ENCODE measurements at places on chromosomes 6 and 20.

- DNase-seq, result no peak
Measured at GRCh38 chr20:62176866-62177265, 6.0 kb upstream of the MTG2 start.

DNA sequence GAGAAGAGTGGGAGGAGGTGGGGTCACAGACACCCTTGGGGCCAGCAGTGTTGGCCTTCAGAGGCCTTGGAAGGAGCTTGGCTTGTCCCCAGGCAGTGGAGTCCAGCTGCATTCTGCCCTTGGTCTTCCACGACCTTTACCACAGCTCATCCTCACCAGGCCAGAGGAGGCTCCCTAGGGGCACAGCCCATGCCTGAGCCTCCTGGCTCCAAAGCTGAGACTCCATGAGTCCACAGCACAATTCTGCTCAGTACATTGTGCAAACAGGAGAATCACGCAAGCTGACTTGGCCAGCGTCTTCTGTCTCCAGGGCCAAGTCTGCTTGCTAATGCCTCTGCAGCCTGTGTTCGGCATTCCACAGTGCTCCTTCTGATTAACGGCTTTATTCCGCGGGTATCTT, 337.2 kb downstream of the SMOC2 start:
- DNase-seq, result no peak

DNA sequence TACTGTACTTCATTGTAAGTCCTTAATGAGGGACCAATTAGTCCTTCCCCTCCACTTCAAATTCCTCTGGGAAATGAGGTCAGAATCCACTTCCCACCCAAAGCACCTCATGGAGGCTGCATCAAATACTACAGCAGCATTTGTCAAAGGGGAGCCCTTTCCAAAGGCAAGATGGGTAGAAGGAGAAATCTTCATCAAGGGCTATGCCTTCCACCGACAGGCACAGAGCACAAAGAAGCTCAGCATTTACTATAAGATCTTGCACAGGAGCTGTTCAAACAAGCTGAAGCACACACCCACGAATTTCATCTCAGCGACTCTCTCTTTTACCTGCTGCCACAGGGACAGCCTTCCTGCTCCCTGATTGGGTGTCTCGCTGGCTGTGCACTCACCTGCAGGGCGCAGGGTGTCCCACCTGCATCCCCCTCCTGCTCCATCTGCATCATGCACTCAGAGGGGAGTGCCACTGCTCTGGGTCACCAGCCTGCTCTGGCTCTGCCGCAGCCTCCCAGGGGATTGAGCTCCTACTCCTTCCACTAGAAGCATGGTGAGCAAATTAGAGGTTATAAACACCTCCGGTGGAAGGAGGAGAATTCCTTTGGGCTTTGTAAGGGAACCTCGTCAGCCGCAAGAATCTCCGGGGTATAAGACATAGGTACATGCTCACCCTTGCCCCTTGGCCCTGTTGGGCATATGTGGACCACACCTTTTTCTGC, 164.5 kb downstream of the ATXN1 start:
- no peak for DNase-seq

DNA sequence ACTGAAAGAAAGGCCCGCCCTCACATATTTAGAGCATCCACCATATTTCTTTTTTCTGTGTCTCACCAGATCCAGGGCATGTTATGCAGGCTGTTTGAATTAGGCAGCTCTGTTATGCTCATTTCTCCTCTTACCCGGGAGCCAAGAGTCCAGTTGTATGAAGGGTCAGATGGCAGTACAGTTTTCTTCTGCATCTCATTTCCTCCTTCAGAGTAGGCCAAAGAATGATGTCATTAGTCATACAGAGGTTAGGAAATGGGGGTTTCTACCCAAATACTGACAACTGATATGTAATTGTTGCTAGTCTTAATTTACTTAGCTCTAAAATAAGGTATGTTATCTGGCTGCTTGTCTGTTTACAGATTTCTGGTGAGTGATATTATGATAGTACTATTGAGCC, 130.8 kb downstream of the SOBP start:
- no peak for DNase-seq

- DNase-seq, result no peak
Measured at GRCh38 chr20:47230811-47231256, 125.7 kb downstream of the ZMYND8 start.

DNA sequence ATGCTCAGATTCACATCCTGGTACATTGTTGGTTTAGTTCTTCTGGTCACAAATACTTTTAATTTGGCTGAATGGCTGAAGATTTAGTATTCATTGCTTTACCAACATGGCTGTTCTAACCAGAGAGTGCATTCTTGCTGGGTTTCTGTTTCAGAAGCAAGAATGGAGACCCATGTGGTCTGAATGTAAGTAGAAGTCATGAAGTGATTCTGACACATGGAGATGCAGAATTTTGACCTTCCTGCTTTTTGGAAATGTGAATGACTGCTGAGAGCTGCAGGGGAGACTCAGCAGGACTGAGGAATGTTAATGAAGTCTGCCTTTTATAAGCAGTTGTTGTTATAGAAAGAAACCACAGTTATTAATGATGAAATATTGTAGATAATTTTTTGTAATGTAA, 576.1 kb upstream of the MARCKS start:
- no peak for DNase-seq

DNA sequence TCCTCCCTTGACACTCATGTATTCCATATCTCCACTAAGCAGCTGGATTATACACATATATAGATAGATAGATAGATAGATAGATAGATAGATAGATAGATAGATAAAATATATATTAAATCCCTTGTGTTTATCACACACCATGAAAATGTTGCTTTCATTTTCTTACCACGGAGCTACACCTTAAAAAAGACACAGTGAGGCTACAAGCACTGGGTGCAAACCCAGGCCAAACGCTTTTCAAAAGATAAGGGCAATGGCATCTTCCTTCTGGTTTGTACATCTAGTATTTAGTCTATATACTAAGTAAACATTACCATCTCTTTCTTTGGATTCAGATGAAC, 377.1 kb downstream of the ESR1 start:
- no peak for DNase-seq

DNA sequence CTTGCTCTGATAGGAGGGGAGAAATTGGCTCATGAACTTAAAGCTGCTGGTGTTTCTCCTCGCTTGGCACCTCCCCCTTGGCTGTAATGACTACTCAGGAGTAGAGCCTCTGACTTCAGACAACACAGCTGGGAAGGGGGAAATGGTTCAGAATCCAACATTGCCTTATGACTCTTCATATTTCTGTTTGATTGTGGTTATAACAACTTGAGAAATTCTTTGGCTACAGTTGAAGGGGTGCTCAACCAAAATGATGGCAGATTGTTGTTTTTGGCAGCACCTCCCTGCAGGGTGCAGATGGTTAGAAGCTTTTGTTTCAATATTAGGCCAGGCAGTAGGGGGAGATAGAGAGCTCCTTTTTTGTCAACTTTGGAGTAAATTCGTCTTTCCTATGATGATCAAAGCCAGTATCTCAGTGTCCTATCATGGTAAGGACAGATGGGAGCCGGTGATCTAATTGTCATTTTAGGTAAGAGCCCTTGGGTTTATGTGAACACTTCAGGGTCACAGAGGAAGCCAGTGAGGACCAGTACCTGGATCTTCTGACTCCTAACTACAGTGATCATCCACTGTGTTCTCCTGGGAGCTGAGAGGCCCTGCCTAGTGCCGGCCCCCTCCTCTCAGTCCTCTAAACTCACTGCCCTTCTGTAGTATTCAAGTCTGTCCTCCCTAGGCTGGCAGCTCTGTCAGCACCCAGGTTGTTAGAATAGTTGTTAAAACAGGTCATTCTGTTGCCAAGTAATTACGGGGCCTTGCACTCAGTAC, 39.9 kb downstream of the RPRD1B start:
- DNase-seq, result no peak

DNA sequence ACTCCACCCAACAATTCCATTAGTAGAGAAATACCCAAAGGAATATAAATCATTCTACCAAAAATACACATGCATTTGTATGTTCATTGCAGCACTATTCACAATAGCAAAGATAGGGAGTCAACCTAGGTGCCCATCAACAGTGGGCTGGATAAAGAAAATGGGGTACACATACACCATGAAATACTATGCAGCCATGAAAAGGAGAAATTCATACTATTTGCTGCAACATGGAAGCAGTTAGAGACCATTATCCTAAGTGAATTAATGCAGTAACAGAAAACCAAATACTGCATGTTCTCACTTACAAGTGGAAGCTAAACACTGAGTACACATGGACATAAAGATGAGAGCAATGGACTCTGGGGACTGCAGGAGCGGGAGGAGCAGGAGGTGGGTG, 72.4 kb upstream of the MBOAT1 start:
- no peak for DNase-seq

- DNase-seq, result no peak
Measured at GRCh38 chr6:134429861-134430380, 112.0 kb upstream of the SGK1 start.

DNA sequence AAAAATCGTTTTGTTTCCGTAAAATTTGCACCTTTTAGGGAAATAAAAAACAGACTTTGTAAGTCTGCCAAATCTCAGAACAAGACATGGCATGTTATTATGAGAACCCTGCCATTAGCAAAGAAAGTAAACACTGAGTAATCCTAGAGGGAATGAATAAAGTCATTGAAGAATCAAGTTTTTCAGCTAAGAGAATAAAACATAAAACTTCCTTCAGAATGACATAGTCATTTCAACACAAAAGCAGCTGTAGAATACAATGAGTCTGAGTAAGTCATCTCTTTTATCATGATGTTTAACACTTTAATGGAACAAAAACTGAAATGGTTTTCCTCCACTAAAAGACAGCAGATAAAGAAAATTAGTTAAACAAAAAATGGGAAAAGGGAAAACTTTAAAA, 10.3 kb upstream of the DST start:
- no peak for DNase-seq

DNA sequence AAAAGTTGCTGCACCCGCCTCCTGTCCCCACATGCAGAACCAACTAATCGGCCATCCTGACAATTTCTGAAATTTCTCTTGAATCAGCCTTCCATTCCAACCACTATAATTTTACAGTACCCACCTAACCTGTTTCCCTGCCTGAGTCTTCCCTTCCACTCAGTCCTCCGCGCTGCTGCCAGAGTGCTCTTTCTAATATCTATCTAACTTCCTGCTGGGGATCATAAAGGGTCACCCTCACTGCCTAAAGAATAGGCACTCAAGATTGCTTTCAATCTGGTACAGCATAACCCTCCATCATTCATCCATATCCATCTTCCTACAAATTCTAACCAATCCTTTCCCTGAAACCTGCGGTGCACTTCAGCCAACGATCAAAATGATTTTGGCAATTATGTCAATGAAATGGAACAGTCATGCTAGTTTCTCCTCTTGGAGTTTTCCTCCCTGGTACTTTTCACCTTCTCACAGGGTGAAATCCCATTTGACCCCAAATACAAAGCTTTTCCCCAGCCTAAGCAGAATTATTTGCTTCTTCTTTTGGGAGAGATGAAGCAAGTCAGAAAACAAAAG, 117.5 kb upstream of the BEND6 start:
- no peak for DNase-seq

- DNase-seq, result no peak
Measured at GRCh38 chr20:58286729-58287128, 22.8 kb upstream of the RAB22A start.

GRCh38 chr6:112622036-112622435, 274.9 kb downstream of the RFPL4B start:
- DNase-seq, result no peak

- DNase-seq, result no peak
Measured at GRCh38 chr20:23826541-23827021, at the start of gene CST2. TSS of gene CST2 (minus strand) at chr20:23826729. CDS start at chr20:23826660, 69 bp downstream.

DNA sequence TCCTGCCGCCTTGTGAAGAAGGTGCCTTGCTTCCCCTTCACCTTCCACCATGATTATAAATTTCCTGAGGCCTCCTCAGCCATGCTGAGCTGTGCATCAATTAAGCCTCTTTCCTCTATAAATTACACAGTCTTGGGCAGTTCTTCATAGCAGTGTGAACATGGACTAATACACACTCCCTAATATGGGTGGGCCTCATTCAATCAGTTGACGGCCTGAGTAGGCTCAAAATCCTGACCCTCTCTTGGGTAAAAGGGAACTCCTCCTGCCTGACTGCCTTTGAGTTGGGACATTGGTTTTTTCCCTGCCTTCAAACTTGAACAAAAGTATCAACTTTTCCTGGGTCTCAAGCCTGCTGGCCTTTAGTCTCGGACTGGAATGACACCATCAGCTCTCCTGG, 96.6 kb upstream of the PROKR2 start:
- no peak for DNase-seq

GRCh38 chr20:45229264-45230056, 8.3 kb downstream of the SEMG2 start:
- DNase-seq, result peak; percentile 4

GRCh38 chr6:151617539-151617938, 123.7 kb downstream of the CCDC170 start:
- DNase-seq, result no peak

DNA sequence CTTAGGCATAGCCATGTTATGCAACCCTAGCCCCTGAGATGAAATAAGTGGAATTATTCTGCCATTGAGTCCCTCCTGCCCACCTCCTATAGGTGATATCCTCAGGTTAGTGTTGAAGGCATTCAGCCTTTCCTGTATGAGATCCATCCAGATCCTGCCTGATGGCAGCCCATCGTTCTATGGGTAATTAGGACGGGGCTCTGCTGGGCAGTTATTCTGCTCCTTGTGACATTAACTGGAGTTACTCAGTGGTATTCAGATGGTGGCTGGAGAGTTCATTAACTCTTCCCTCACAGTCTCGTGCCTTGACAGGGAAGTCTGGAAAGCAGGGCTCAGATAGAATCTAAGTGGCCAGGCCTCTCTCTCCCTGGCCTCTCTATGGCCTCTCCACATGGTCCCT, 9.3 kb upstream of the GMDS start:
- DNase-seq, result no peak

DNA sequence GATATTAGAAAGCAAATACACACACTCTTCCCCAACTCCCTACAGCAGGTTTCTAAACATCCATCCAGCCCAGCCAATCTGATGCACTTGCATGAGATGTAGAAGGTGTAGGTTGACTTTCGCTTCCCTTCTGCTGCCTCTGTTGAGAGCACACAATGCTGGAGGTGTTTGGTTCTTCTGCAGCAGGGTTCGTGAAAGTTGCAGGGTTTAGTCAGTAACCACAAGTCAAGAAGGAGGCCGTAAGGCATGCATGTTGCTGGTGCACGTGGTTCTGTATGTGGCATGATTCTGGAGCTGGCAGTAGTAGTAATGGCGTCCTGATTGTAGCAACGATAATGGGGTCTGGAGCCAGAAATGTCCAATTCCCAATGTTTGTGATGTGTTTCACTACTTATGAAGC, 53.0 kb downstream of the DEK start:
- DNase-seq, result no peak

GRCh38 chr6:159931112-159931511, 37.8 kb upstream of the IGF2R start:
- DNase-seq, result no peak

DNA sequence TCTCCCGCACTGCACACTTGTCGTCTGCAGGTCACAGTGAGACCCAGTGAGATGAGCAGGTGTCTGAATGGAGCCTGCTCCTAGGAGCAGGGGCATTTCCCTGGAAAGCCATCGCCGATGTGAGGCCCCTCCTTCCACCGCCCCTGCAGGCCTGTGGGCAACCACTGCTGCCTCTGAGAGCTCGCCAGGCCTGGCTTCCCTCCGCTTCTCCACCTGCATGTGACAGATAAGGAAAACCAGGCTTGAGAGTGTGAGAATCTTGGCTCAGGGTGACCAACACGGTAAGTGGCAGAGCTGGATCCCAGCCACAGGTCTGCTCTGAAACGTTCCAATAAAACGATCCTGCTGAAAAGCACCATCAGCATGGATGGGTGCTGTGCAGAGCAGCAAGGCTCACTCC, 332.8 kb downstream of the CDH4 start:
- no peak for DNase-seq

- no peak for DNase-seq
Measured at GRCh38 chr20:24045621-24046318, 57.2 kb upstream of the GGTLC1 start.
